Globus pallidus (tissue), 1 donor: ENCODE measurements at places on chromosomes 16 and 17.

DNA sequence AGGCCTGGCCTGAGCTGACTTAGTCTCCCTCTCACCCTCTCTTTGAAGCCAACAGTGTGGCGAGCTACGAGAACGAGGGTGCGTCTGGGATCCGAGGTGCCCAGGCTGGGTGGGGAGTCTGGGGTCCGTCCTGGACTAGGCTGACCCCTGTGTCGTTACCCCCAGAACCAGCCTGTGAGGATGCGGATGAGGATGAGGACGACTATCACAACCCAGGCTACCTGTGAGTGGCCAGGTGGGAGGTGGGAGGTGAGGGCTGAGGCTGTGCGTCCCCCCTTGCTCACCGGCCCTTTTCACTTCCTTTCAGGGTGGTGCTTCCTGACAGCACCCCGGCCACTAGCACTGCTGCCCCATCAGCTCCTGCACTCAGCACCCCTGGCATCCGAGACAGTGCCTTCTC is 1.6 kb downstream of the LAT start:
- no peak for DNase-seq

DNA sequence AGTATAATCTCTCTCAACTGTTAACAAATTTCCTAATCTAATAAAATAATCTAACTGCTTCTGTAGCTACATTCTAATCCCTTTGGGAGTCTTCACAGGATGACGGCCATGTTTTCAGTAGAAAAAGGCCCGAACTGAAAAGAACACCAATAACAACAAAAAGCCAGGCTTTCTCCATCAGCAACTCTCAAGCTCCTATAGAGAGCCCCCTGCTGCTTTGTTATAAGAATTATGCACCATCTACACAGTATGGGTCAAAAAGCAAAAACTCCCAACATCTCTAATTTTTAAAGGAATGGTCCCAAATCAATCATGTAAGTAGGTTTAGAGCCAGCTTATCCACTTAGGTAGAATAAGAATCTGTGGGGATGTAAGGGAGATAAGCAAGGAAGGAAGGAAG is 163.6 kb upstream of the C17orf78 start:
- DNase-seq: peak; percentile 16

- no peak for DNase-seq
Observed at GRCh38 chr17:39014044-39014794, 47.0 kb upstream of the FBXO47 start.

DNA sequence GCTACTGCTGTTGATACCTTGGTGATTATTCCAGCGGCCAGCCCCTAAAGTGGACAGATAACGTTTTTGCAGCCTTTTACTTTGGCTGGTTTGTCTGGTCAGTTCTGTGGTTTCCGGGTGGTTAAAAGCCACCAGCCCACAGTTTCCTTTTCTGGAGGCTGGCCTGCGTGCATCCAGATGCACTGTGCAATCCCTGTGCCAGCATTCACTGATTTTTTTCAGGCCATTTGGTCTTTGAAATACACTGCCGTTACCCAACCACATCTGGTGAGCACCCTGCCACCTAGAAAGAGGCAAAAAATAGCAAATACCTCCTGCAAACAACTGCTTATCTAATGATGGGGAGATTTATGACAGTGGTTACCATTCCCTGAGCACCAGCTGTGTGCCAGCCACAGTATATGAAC is 797 bp downstream of the NUDT7 start:
- peak; percentile 33 for DNase-seq

DNA sequence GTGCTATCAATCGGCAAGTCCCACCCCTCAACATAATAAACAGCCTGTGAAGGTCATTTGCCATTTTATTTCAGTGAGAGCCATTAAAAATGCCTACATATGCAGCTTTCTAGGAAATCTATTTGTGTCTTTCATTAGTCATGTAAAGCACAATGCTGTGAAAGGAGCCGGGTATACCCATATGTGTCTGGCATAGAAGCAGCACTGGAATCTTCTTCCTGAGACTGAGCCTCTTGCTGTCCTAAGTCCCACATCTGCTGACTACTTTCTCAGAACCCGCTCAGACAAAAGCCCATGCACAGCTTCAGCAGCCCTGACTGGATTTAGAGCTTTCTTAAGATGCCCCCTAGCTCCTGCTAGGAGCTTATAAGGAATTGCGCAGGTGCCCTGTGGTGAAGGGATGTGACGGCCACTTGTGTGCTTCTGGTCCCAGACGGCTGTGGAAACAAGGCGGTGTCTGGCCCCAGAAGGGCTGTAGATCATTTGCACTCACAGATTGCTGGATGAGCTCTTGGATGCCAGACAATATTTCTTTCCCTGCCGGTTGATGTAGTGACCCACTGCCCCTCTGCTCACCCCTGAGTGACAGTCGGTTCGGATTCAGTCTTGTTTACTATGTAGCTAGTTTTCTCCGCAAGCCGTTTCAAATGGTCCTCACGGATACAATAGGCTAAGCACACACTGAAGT is 172.2 kb downstream of the ANKFN1 start:
- DNase-seq: no peak

- no peak for DNase-seq
Observed at GRCh38 chr17:6724009-6724408, 10.8 kb upstream of the SLC13A5 start.

DNA sequence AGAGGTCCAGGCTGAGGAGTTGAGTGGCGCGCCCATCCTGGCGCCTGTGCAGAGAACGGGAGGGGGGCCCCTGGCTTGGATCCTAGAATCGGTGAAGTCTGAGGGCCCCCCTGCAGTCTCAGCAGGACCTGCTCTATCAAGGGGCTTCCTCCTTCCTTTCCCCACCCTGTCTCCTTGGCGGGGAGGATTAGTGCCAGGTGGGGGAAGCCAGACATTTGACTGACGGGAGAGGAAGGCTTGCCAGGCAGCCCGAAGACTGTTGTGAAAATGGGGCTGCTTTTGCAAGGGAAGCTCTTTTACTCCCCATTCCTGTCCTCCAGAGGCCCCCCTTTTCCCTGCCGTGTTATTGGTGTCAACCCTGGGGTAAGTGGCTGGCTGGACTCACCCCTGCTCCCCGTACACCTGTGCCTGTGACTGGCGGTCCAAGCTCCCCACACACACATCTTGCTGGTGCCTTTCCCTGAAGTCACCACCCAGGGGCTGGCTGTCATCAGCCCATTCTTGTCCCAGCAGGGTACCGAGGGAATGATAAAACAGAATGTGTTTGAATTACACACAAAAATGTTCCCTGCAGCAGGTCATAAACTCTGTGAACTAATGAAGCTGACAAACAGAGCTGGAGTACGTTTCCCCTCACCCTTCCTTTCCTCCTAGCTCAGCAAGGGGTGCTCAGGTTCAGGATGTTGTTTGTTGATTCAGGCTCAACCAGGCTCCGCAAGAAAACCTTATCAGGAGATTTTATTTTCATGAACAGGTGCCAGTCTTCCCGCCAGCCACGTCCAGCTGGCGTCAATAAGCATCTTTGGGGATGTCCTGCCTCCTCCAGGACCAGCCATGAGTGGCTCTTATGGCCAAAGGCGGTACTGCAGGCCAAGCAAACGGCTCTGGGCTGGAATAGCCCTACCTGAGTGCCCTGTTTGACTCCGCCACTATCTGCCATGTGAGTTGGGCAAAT is 4.4 kb upstream of the ARMC7 start:
- no peak for DNase-seq

GRCh38 chr17:41917679-41918313 is 955 bp downstream of the ACLY start:
- DNase-seq: peak; percentile 25

DNA sequence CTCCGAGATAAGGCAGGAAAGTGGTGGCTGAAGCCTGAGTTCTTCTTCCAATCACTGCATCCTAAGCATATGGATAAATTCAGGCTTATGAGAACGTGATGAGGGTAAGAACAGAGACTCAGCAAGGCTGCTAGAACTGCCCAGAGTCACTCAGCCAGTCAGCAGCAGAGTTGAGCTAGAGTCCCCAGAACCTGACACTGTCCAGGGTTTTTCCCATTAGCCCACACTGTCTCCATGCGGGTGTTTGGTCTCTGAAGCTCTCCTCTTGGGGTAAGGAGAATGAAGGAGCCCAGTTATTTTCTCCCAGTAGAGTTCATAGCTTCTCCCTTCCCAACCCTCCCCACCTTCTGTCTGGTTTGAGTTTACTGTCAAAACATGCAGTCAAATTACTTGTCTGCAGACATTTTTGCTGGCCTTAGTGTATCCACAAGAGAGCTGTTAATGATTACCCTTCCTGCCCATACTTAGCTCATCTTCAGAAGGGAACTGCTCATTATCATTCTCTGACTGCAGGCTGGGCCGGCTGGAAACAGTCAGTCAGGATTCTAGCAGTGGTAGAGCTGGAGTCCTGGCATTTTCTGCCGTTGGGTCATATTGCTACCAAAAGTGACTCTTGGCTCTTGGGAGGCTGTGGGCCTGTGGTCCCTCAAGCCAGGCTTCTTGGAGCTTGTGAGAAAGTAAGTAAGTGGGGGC is 460.0 kb downstream of the HS3ST3B1 start:
- DNase-seq: no peak

DNA sequence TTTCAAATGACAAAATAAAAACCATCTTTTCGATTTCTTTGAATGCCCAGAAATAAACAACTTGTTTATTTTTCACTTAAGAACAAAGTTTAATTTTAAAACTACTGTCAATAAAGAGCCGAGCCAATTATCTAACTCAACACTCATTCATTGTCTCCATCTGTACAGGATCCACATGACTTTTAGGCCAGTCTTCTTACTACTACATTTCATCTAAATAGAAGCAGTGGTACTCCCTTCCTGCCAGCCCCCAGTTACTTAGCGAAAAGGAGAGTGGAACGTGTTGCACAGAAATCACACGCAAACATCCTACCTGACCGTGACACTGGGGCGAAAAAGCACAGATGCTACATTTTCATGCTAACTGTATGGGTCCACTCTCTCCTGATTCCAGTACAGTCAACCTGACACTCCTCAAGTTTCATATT is 1.2 kb downstream of the GNA13 start:
- DNase-seq: peak; percentile 50

DNA sequence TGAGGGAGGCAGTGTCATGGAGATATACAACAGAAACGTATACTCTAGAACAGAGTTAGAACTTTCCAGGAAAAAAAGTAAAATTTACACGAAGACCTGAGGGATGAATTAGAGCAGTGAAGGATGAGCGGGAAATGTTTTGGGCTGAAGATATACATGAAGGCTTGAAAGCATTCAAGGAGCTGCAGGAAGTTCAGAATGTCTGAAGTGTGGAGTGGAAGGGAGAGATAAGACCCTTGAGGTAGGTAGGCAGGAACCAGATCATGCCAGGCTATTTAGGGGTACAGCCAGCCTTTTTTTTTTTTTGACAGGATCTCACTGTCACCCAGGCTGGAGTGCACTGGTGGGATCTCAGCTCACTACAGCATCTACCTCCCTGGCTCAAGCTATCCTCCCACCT is 3.2 kb upstream of the NLK start:
- DNase-seq: no peak

DNA sequence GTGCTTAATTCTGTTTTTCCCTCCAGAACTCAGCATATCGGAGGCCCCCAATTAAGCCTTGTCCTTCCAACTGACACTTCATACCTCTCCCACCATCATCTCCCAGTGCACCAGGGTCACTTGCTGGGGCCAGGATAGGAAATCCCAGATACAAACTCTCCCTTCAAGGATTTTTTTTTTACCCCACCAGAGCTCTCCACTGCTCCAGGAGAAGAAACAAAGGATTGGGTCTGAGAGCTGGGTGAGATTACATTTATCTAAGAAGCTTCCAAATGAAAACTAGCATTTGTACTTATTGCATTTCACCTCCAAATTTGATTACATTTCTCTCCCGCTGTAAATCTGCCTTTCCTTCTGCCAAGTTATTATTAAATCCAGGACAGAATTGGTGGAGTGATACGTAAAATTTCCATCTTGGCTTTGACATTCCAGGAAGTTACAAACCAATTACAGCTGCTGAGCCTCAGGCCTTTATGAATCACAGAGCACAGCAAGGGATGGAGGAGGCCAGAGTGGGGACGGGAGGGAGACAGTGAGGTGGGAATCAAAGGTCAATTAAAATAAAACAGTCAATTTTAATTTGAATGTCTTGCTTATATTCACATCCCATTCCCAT is 123.5 kb downstream of the USP31 start:
- no peak for DNase-seq

DNA sequence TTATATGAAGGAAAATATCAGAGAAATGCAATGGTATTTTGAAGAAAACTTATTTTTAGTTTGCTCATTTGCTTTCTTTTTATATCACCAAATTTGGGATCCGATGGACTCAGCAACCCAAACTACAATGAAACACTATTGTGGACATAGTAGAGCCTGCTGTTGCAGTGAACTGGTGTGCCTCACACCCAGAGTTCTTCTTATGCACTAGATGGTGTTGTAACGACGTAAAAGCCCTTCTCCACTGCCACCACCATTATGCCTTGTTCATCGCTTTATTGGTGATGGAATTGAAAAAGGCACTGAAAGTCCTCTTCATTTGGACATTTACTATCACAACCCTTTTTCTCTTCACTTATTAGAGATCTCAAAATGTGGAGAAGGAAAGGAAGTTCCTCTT is 381.3 kb downstream of the CDH8 start:
- DNase-seq: peak; percentile 83

DNA sequence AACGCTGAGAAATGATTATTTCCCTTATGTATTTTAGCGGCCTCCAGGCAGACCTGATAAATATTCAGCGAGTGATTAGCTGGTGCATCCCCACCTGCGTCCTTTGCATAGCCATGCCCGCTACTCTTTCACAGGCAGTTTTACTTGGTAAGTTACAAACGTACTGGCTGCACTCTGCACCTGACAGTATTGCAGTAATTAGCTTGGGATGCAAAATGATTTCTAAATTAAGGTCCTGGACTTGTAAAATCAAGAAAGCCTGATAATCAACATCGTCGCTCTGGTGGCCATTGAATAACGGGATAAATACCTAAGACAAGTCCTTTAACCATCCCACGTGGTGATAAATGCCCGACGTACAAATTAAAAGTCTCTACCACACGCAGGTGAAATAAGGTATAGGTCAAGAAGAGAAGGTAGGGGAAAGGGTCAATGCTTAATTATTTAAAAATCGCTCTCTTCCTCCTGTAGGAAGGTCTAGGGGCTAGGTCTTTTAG is 998 bp upstream of the PRKCA start:
- DNase-seq: no peak

DNA sequence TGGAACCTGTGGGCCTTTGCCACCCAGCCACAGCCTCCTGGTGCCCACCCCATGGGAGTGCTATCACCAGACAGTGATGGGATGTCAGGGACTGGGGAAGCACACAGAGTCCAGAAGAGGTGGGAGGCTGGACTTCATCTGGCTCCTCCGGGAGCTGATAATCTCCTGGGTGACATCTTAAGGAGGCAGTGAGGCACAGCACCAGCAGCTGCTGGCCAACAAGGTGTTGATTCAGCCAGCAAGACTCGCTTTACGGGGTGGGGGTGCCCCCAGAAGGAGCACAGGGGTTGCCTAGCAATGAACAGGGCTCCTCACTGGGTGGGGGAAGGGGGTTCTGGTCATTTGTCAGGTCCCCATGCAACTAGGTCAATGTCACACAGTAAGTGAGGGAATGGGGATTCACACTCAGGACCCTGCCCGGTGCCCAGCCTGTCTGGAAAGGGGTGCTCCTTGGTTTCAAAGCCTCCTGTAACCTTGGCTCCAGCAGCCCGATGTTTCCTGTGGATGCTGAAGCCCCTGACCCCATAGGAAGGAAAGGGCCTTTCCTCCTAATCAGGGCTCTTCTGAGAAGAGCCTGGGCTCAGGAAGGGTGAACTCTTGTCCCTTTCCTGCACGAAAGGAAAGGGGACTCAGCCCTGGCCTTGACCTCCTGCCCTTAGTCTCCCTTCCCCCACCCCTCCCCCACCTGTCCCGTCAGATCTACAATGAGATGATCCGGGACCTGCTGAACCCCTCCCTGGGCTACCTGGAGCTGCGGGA is 17.7 kb downstream of the KIF19 start:
- DNase-seq: no peak
